ENCODE measurements at places on chromosomes 3 and 15. TPM values are rescaled to one million over a fixed set of nuclear protein-coding genes. Genes with fewer than 3 reads are reported as not detected.

DNA sequence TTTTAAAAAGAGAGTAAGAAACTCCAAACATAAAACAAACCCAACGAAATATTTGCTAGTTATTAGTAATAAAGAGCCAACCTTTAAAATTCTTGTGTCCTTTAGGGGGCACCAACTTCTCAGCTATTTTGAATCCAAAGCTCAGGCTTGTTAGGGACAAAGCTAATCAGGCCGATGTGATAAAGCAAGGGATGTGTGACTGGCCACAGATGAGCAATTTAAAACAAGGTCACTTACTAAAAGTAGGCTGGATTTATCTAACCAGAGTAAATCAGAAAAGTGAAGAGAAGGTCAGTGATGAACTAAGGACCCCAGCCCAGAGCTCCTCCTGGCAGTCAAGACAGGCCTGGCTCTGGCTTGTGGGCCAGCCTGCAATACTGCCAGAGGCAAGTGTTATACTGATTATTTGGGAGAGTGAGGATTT is 108.5 kb downstream of the CYP19A1 start:
- no peaks in the 10 kb centered on the region for H3K27me3 ChIP-seq
- no peaks in the 10 kb centered on the region for H3K36me3 ChIP-seq
- H3K27ac ChIP-seq, result no peak overlapping the region
- no peak overlapping the region for H3K4me3 ChIP-seq
- H3K4me1 ChIP-seq, result peaks cover 16% of the 10 kb centered on the region

PARP6 gene
- 86.6 TPM for total RNA-seq

GRCh38 chr15:65032801-65033537 is 3.5 kb upstream of the MTFMT start:
- peaks cover 9% of the 10 kb centered on the region for H3K4me1 ChIP-seq
- no peak overlapping the region for H3K4me3 ChIP-seq
- no peaks in the 10 kb centered on the region for H3K27me3 ChIP-seq
- no peak overlapping the region for H3K27ac ChIP-seq
- DNase-seq, result peak; percentile 69
- H3K36me3 ChIP-seq, result no peaks in the 10 kb centered on the region

DNA sequence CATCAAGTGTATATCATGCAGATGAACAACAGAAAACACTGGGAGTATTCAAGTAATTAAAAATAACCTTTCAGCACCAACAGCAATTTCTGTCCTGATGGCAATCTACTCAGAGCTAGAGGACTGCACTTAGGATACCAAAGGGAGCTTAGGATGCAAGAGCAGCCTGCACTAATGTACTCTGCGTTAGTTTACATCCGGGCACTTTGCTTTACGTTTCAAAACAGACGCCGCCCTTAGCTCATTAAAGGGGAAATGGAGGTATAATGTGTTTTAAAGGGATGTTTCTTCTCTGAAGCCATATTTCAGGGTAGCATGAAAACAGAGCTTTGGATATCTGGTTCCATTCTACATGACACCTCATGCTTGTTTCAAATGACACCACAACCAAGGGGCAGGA is 14.0 kb upstream of the B3GNT5 start:
- no peak for DNase-seq
- no peak overlapping the region for H3K27ac ChIP-seq
- H3K4me3 ChIP-seq, result no peak overlapping the region
- H3K36me3 ChIP-seq, result no peaks in the 10 kb centered on the region

DNA sequence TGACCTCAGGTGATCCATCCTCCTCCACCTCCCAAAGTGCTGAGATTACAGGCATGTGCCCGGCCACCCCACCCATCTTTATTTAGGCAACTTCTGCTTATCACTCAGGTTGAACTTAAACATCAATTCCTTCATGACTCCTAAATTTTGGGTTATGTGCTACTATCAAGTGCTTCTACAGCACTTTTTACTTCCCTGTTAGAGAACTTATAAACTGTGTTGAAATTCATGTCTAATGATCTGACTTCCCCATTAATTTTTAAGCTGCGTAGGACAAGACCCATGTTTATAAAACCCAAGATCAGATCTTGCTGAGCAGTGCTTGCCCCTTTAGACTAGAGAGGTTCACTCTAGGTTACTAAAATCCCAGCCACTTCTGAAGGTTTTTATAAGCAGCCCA is 266.2 kb upstream of the TPRG1 start:
- DNase-seq, result no peak
- H3K36me3 ChIP-seq, result no peaks in the 10 kb centered on the region
- no peaks in the 10 kb centered on the region for H3K27me3 ChIP-seq
- peaks cover 6% of the 10 kb centered on the region for H3K4me1 ChIP-seq
- H3K27ac ChIP-seq, result no peak overlapping the region

DNA sequence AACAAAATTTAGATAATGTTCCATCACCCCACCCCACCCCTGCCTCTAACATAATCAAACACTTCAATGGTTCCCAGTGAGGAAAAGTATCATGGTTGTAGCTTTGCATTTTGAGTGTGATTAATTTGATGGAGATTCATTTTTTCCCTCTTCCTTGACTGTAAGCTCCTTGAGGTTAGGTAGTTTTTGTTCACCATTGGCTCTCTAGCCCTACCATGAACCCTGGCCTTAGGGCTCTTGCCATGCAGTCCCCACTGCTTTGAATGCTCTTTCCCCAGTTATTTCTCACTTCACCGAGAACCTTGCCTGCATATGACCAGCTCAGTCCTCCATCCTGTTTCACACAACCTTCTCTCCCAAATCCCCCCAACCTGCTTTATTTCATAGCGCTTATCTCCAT is 5.0 kb upstream of the MBNL1 start:
- H3K4me3 ChIP-seq, result no peak overlapping the region
- no peak overlapping the region for H3K27ac ChIP-seq
- no peak for DNase-seq
- H3K27me3 ChIP-seq, result no peaks in the 10 kb centered on the region
- no peaks in the 10 kb centered on the region for H3K36me3 ChIP-seq
- H3K4me1 ChIP-seq, result peaks cover 16% of the 10 kb centered on the region

GRCh38 chr3:117322866-117323265 is 613.3 kb downstream of the TUSC7 start:
- H3K27ac ChIP-seq, result no peak overlapping the region
- no peaks in the 10 kb centered on the region for H3K36me3 ChIP-seq
- H3K4me1 ChIP-seq, result no peaks in the 10 kb centered on the region
- H3K4me3 ChIP-seq, result no peak overlapping the region
- DNase-seq, result no peak

DNA sequence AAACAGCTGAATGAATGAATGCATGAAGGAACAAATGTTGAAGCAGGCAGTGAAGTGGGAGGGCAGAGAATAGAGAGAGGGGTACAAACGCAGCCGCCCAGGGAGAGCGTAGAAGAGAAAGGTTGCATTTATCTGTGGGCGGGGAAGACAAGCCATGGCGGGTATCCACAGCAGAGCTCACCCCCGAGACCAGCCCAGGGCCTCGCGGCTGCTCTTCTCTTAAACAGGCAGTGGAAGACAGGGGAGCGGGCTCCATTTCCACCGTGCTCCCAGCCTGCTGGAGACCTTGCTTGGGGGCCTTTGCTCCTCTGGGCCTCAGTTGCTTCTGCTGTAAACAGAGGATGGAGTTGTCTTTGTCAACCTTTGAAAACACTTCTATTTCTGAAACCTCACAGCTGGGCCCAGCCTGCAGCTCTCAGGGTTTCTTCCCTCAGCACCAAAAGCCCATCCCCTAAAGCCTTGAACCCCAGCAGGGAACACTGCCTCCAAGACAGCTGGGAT is 259.5 kb downstream of the UACA start:
- no peaks in the 10 kb centered on the region for H3K36me3 ChIP-seq
- no peaks in the 10 kb centered on the region for H3K27me3 ChIP-seq
- H3K4me3 ChIP-seq, result no peak overlapping the region
- H3K27ac ChIP-seq, result no peak overlapping the region

GRCh38 chr15:70165716-70166284 is 68.1 kb upstream of the TLE3 start:
- H3K4me1 ChIP-seq, result peaks cover 28% of the 10 kb centered on the region
- no peaks in the 10 kb centered on the region for H3K36me3 ChIP-seq
- no peak overlapping the region for H3K4me3 ChIP-seq
- peak; percentile 73 for DNase-seq
- H3K27me3 ChIP-seq, result no peaks in the 10 kb centered on the region

- no peaks in the 10 kb centered on the region for H3K36me3 ChIP-seq
- peaks cover 14% of the 10 kb centered on the region for H3K4me1 ChIP-seq
- no peak for DNase-seq
- no peak overlapping the region for H3K4me3 ChIP-seq
- no peaks in the 10 kb centered on the region for H3K27me3 ChIP-seq
These were observed 286.4 kb downstream of the UBE2E2 start for GRCh38 chr3:23489300-23490158.

GOLGA6B gene
- not detected for total RNA-seq

UTS2B gene
- 0.61 TPM for total RNA-seq

DNA sequence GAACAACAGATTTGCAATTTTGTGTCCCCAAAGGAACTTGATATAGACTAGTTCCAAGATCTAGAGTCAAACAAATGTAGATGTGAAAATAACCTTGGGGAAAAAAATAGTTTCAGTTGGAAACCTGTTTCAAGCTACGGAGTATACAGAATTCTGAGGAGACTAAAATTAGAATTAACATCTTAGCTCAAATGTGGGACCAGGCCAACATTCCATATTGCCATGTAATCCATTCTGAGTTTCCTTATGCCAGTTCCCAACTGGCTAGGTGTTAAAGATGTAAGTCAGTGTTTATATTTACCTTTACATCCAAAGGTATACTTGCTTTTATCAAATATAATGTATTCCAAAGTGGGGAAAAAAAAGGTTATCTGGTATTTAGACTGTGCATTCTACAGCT is 76.3 kb downstream of the UBE3A start:
- H3K36me3 ChIP-seq, result no peaks in the 10 kb centered on the region
- no peaks in the 10 kb centered on the region for H3K4me1 ChIP-seq
- H3K4me3 ChIP-seq, result no peak overlapping the region
- H3K27ac ChIP-seq, result no peak overlapping the region
- DNase-seq, result no peak

- no peak overlapping the region for H3K27ac ChIP-seq
- H3K27me3 ChIP-seq, result no peaks in the 10 kb centered on the region
- no peak overlapping the region for H3K4me3 ChIP-seq
- no peaks in the 10 kb centered on the region for H3K36me3 ChIP-seq
These were observed 7.5 kb downstream of the CMTM7 start for GRCh38 chr3:32399030-32399620.

DNA sequence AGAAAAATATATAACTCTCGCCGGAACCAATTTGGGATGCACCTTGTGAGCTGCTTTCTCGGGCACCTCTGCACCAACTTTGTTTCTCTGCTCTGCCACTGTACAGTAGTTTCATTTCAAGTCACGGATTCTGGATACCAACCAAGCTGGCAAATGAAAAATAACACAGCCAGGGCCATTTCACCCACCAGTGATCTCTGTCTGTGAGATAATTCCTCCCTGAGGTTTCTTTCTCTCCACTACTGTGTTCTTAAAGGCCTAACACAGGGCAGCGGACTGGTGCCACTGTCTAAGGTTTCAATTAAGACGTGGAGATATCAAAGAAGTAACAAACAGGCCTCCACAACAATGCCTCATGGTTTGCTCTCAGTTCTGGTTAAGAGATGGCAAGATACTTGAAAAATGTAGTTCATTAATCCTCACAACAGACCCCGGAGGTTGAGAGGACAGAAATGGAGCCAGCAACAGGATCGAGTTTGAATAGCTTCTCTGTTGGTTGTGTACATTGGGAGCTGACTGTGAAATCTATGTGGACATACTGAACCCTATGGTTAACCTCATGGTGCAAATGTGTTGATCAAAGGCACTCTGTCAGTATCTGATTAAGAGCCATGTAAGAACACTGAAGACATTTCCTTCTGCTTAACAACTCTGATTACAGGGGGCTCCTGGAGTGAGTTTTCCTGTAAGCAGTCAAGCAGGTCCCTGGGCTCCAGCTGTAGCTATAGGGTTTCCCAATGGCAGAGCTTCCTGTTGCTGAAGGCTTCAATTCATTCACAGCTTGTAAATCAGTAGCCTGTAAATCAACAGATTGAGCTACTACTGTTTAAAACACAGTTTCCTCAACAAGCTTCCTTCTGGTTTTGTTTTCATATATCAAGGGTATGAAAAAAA is 470.5 kb downstream of the EPHA3 start:
- no peak overlapping the region for H3K4me3 ChIP-seq
- H3K4me1 ChIP-seq, result no peaks in the 10 kb centered on the region
- no peaks in the 10 kb centered on the region for H3K27me3 ChIP-seq

IMPG2 gene
- total RNA-seq, result 0.25 TPM

NRROS gene
- 7.1 TPM for total RNA-seq

GRCh38 chr3:36244728-36245127 is 135.6 kb upstream of the STAC start:
- H3K27me3 ChIP-seq, result no peaks in the 10 kb centered on the region
- no peak for DNase-seq
- no peak overlapping the region for H3K4me3 ChIP-seq
- no peaks in the 10 kb centered on the region for H3K36me3 ChIP-seq

GRCh38 chr3:49500732-49501609 is 30.9 kb downstream of the DAG1 start:
- DNase-seq, result peak; percentile 93
- H3K4me1 ChIP-seq, result peaks cover 17% of the 10 kb centered on the region
- no peaks in the 10 kb centered on the region for H3K36me3 ChIP-seq
- no peak overlapping the region for H3K4me3 ChIP-seq
- peak overlapping the region; percentile 26 for H3K27ac ChIP-seq

USP50 gene
- not detected for total RNA-seq

GRCh38 chr15:74432968-74433591 is 678 bp downstream of the SEMA7A start:
- peaks cover 13% of the 10 kb centered on the region for H3K4me1 ChIP-seq
- H3K27ac ChIP-seq, result peak overlapping the region; percentile 80
- H3K4me3 ChIP-seq, result no peak overlapping the region
- H3K36me3 ChIP-seq, result no peaks in the 10 kb centered on the region
- H3K27me3 ChIP-seq, result no peaks in the 10 kb centered on the region

- H3K4me1 ChIP-seq, result no peaks in the 10 kb centered on the region
- no peak overlapping the region for H3K27ac ChIP-seq
These were observed 14.7 kb downstream of the RHOV start for GRCh38 chr15:40859206-40859851.

DNA sequence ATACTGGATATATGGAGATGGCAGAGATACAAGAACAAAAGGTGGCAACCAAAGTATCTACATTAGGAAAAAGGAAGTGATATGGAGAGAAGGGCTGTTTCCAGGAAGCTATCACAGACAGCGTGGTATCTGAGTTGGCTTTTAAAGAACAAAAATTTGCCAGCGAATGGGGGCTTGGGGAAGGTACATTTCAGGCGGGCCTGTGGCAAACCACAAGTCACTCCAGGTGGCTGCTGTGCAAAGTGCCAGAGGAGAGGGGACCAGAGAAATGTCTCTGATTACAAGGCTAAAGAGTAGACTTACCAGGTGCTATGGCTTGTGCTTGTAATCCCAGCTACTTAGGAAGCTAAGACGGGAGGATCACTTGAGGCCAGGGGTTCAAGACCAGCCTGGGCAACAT is 91.1 kb downstream of the MSL2 start:
- H3K4me1 ChIP-seq, result no peaks in the 10 kb centered on the region
- no peak for DNase-seq
- H3K27ac ChIP-seq, result no peak overlapping the region
- H3K36me3 ChIP-seq, result peaks cover 11% of the 10 kb centered on the region
- H3K4me3 ChIP-seq, result no peak overlapping the region

DNA sequence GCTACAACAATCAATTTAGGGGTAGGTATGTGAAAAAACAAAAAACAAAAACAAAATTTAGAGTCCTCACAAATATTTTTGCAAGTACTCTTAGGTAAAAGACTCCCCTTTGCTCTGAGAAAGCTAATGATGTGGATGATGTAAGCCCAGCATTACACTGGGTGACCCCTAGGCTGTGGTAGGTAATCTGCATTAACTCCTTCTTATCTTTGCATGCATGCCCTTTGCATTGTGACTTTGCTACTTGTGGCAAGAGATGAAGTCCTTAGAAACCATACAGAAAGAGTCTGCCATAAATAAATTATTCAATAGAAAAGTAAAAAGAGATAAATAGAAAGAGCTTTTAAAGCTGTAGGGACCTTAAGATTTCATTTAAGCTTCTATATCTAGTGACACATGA is 159.7 kb upstream of the MBNL1 start:
- no peak overlapping the region for H3K27ac ChIP-seq
- no peaks in the 10 kb centered on the region for H3K36me3 ChIP-seq
- no peak for DNase-seq
- no peaks in the 10 kb centered on the region for H3K4me1 ChIP-seq
- H3K4me3 ChIP-seq, result no peak overlapping the region
